Activated naive CD4-positive, alpha-beta T cell treated with anti-CD3 and anti-CD28 coated beads for 36 hours (primary cell): ENCODE measurements at places on chromosomes 5 and 9. TPM values are rescaled to one million over a fixed set of nuclear protein-coding genes. Genes with fewer than 3 reads are reported as not detected.

GRCh38 chr9:129803676-129804060, 684 bp downstream of the TOR1B start:
- peak overlapping the region; percentile 46 for H3K27ac ChIP-seq
- no peak for DNase-seq
- peak overlapping the region; percentile 84 for H3K4me3 ChIP-seq

NDUFAF2 gene
- total RNA-seq = 38.5 TPM

GRCh38 chr5:42894057-42894456, 82.4 kb upstream of the SELENOP start:
- DNase-seq = no peak
- no peaks in the 10 kb centered on the region for H3K27me3 ChIP-seq

PCDHGB1 gene
- total RNA-seq = not detected
